ENCODE measurements at places on chromosomes 5 and 9.

- DNase-seq, result no peak
Measured at GRCh38 chr9:36438536-36439236, 38.6 kb upstream of the RNF38 start.

DNA sequence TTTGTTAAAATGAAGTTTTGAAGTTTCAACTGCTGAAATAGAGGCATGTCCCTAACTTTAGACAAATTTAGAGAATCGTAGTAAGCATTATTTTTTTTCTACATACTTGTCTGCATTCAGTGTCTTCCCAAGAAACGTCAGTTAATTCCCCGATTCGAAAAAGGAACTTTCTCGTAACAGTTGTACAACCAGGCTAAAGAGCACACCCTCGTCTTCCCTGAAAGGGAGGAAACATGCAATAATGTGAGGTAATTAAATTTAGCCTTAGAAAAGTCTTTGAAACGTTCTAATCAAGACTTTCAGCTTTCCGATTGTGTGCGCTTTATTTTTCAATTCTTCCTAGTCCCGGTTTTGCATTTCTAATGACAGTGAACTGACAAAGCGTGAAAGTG is 374 bp upstream of the SLC1A3 start:
- DNase-seq, result no peak

- no peak for DNase-seq
Measured at GRCh38 chr9:93500571-93501298, 47.4 kb upstream of the FAM120AOS start.

DNA sequence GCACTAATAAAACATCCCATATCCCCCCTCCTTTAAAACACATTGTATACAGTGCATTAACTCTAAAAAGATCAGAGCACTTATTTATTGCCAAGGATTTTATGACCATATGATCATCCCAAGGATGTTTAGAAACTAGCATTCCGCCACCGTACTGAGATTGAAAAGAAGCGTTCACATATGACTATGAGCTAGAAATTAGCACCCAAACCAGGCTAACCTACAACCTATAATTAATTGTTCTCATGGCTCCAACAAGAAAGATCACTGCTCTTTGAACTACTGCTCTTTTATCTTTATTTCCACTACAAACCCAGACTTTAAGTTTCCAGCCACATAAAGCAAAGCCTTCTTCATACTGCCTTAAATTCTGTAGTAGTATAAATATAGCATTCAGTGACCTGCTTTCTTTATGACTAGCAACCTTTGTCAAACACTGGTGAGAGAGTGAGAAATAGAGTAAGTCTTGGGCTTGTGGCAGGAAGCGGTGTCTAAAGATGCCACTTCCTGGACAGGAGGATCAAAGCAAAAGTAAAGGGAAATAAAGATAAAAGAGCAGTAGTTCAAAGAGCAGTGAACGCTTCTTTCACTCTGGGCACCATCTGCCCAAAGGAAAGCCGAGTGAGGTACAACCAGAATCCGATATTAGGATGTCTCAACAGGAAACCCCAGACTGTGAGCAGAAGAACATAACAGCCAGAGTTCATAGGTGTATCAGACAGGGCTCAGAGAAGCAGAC is 151.1 kb upstream of the ERCC6L2 start:
- DNase-seq, result peak; percentile 30

- DNase-seq, result no peak
Measured at GRCh38 chr9:6692881-6693361, 47.4 kb upstream of the GLDC start.

DNA sequence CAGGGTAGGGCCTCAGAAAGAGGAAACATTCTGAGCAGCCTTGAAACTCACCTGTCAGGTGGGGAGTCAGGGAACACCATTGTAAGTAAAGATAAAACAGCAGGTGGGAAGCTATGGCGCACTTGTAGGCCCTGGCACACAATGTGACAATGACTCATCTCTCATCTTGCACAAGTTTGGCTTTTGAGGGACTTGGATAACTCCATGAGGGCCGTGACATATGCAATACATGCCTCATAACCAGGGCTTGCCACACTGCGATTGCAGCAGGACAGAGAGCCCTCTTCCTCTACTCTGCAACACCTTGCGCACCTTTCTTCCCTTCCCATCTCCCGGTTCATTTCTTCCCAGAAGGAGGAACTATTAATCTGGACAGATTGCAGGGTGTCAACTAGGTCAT is 144.9 kb downstream of the CEP120 start:
- no peak for DNase-seq

- DNase-seq, result no peak
Measured at GRCh38 chr9:70405808-70406433, 8.5 kb downstream of the KLF9 start.

- no peak for DNase-seq
Measured at GRCh38 chr5:10904862-10905432, 143.9 kb upstream of the DAP start.

DNA sequence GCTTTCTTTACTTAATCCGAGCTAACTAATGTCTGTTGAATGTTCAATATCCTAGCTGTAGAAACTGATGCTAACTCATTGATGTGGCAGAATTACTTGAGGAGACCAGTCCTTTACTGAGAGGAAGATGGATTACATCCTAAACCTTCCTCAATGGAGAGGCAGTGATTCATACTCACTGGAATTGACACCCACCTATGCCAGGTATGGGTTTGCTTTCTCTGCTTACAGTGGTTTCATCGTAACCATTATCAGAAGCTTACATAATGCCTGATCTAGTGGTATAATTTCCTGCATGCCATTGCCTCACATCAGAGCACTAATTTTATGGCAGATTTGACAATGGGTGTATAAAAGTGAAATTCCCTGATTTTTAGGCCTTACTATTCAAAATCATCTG is 384.7 kb downstream of the ANXA1 start:
- no peak for DNase-seq

- no peak for DNase-seq
Measured at GRCh38 chr5:107900721-107901120, 230.0 kb upstream of the EFNA5 start.

DNA sequence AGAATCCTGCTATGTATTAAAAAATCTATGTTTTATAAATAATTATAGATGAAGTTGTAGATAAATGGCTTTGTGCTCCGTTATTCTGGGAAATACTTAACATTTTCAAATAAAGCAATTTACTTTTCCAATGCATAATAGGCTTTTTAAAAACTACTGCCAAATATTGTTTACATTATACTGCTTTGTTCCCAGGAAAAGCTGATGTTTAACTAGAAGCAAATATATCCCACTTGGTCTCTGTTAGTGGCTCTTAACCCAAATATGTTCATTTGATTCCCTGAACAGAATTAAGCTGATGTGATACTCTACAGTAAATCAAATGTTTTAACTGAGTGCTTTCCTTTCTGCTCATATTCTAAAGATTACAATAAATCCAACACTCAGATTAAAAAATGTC is 326.3 kb downstream of the SLCO4C1 start:
- no peak for DNase-seq

DNA sequence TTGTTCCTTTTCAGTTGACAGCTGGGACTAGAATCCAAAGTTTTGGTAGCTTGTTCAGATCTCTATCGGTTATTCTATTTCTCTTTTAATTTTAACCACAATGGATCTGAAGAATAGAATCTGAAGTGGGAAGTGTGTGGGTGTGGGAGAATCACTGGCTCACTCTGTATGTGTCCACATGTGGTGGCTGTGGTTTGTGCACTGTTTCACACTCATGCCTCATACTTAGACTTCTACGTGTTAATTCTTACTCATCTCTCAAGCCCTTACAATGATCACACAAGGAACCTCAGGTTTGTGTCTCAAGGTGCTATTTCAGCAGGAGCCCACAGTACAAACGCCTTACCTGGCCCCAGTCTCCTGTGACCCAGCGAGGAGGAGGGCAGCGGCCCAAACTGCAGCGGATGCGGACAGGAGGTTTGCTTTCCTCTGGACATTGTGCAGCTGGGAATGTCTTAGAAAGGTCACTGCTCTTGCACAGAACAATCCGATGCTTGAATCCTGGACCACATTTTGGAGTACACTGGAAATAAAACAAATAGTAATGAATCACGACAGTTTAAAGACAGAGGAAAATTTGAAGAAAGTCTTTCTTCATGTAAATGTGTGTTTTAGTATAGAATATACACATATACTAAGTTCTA is 309.1 kb downstream of the ADAMTS6 start:
- DNase-seq, result no peak

- DNase-seq, result peak; percentile 3
Measured at GRCh38 chr9:85425153-85425611, 316.6 kb downstream of the AGTPBP1 start.

DNA sequence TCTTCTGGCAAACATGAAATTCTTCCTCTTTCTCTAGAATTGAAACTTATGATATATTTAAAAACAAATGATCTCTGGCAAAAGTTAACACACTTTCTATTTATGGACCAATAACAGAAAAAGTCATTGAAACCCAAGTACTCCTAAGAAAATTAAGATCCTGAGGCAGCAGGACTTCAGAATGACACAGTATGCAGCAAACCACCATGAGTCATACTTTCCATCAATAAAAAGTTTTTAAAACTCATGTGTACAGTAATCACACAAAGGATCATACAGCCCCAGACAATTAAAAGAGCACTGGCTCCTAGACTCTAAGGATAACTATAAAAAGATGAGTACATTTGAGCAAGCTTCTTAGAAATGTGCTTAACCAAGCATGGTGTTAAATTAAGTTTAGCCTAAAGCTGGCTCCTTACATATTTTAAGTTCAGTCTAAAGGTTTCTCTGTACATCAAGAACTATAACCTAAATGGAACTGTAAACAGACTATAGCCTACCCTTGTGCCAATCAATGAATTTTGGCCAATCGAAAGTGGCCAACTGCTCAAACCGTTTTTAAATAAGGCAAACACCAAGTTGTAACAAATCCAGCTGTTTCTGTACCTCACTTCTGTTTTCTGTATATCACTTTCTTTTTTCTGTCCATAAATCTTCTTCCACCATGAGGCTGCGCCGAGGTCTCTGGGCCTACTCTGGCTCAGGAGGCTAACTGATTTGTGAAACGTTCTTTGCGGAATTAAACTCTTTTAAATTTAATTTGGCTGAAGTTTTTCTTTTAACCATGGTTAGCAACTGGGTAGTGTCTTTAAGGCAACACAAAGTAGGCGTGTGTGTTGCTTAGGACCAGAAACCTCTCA is 232.1 kb upstream of the PIK3R1 start:
- DNase-seq, result no peak

GRCh38 chr5:58902765-58903164 is 319.9 kb downstream of the RAB3C start:
- DNase-seq, result no peak

DNA sequence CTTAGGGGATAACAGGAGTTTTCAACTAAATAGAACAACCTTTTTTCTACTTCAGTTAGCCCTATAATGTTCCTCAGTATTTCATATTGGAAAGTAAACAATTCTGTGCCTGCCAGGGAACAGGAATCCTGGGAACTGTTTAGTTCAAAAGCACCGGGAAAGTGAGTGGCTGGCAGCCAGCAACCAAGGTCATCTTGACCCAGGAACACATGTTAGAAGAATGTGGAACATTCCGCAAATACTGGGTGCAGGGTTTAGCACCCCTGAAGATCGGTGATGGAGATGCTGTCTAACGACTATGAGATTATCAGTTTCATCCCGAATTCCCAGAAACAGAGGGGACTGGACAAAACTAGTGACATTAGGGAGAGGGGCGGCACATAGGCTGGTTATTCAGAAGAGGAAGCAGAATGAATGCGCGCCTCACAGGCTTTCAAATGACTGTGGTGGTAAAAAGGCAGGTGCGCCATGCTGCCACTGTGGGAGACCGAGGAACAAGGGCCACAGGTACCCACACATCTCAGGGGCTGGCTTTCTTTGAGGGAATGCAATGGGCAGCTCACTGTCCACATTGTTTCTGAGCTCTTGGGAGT is 51.2 kb downstream of the IPPK start:
- DNase-seq, result no peak

- DNase-seq, result no peak
Measured at GRCh38 chr9:120689860-120690259, 24.4 kb downstream of the MEGF9 start.

DNA sequence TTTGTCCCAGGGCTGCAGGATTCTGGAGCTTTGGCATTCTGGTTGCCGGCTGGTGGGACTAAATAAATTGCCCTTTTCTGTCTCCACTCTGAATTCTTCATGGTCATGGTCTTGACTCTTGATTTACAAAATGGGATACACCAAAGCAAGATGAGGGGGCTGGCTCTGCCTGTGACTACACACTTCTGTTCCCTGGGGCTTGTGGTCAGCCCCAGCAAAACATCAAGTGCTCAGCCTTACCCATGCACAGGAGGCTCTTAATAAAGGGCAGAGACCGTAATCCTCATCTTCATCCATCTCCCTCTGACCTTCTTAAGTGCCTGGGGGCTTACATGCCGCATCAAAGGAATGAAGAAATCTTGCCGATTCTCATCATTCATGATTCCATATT is 198.0 kb downstream of the GNA14 start:
- no peak for DNase-seq

DNA sequence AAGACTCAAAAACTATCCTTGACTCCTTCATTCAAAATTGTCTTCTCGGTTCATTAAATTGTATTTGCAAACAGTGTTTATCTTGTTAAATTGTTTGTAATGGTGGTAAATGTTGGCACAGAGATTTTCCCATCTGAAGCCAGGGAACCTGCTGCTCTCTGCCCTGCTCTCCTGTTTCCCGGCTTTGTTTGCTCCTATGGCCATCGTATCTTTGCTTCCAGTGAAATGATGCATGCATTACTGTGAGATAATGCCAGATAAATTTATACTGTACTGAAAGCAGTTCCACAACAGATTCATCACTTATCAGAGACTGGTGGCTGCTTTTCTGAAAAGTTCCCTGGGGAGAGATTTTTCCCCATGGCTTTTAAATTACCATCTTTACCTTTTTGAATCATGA is 81.4 kb downstream of the CD180 start:
- DNase-seq, result no peak

- peak; percentile 4 for DNase-seq
Measured at GRCh38 chr9:113682297-113682771, 193.8 kb upstream of the ZNF618 start.

GRCh38 chr5:122493091-122494021 is 181.3 kb downstream of the SNCAIP start:
- DNase-seq, result no peak

DNA sequence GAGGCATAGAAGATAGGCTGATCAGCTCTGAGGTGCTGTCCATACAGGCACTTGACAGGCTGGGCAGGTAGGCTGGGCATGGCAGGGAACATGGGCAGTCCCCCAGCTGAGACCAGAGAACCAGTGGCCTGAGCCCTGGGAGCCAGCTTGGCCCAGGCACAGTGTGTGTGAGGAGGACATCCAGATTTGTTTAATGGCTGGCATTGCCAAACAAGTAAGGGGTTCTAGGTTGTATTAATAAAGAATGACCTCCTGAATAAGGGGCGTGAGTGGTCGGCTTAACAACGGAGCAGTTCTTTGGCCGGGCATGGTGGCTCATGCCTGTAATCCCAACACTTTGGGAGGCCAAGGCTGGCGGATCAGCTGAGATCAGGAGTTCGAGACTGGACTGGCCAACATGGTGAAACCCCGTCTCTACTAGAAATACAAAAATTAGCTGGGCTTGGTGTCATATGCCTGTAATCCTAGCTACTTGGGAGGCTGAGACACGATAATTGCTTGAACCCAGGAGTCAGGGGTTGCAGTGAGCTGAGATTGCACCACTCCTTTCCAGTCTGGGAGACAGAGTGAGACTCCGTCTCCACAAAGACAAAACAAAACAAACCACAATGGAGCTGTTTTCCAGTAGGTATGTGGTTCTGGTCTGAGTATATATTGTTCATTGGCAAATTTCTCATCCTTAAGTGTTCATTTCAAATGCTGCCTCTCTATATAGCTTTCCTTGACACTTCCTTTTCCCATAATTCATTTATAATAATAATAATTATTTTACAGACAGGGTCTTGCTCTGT is 56.2 kb downstream of the ANGPTL2 start:
- DNase-seq, result no peak
